ENCODE measurements at places on chromosomes 3 and 15. TPM values are rescaled to one million over a fixed set of nuclear protein-coding genes. Genes with fewer than 3 reads are reported as not detected.

Gene IGF1R
- total RNA-seq = 34.8 TPM

Gene CHRM5
- total RNA-seq = 3.9 TPM

GRCh38 chr3:98968824-98969223, 67.3 kb upstream of the DCBLD2 start:
- no peak for DNase-seq

Gene ARHGEF26
- total RNA-seq = 27.2 TPM

Gene CCR2
- 2.2 TPM for total RNA-seq

DNA sequence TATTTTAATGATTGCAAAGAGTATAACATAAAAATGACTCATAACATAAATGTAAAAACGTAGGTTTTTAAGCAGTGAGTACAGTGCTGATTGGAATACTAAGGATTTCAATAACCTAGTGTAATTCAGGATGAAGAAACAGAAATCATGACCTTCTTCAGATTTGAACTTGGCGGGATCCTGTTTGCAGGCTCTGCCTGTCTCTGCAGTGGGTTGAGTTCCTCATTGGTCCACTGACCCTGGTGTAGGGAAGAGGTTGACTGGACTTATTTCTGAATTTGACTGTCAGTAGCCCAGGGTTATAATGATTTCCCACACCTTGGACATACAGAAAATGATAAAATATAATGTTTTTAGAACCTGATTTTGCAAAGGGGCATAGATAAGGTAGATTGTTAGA, 171.7 kb downstream of the FNDC3B start:
- DNase-seq = no peak

- DNase-seq = no peak
Observed at GRCh38 chr3:145313751-145314150, 847.2 kb downstream of the PLOD2 start.

Gene ACSBG1
- 11.6 TPM for total RNA-seq

Gene LCTL
- total RNA-seq = 0.33 TPM

GRCh38 chr3:88003115-88003755, 55.6 kb downstream of the CGGBP1 start:
- peak; percentile 67 for DNase-seq

DNA sequence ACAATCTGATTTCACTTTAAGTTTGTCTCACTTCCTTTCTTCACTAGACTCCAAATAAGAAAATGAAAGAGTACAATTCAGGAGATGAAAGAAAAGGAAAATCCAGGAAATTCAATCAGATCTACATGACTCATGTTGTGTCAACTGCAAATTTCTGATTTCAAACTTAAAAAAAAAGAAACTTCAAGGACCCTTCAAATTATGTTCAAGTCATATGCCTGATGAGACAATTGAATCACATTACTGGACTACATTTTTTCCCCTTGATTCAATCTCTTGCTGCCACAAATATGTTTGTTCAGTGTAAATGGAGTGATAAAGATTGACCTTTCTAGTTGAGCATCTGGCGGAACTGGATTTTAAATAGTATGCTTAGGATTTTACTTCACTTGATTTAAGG, 37.4 kb downstream of the FRMD5 start:
- no peak for DNase-seq

GRCh38 chr3:16884748-16885592, at the start of gene PLCL2:
TSS of gene PLCL2 (plus strand) at chr3:16884955. CDS start at chr3:16885040, 85 bp downstream.
- peak; percentile 83 for DNase-seq

GRCh38 chr3:56772952-56773938, 28.5 kb downstream of the ARHGEF3 start:
- no peak for DNase-seq

DNA sequence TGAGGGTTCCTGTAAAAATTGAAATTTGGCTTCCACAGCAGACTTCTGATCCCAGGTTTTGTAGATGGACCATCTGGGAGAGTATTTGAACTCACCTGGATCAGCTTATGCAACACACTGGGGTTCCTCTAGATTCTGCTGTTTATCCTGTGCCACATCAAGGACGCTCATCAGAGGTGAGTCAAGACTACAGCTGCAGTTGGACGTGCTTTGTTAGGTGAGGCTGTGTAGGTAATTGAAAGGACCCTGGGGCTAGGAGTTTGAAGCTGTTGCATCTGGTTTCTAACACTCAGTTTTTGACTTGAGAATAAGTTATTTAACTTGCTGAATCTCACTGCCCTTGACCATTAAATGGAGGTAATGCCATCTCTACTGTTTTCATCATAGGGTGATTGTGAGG, 394.2 kb downstream of the EDEM1 start:
- DNase-seq = no peak

GRCh38 chr15:74444106-74445062, 10.6 kb upstream of the SEMA7A start:
- no peak for DNase-seq

Gene NMB
- 17.0 TPM for total RNA-seq

Gene GPR149
- 12.7 TPM for total RNA-seq

Gene CIDEC
- not detected for total RNA-seq

- DNase-seq = no peak
Observed at GRCh38 chr3:126665959-126666657, 11.2 kb upstream of the TXNRD3 start.

DNA sequence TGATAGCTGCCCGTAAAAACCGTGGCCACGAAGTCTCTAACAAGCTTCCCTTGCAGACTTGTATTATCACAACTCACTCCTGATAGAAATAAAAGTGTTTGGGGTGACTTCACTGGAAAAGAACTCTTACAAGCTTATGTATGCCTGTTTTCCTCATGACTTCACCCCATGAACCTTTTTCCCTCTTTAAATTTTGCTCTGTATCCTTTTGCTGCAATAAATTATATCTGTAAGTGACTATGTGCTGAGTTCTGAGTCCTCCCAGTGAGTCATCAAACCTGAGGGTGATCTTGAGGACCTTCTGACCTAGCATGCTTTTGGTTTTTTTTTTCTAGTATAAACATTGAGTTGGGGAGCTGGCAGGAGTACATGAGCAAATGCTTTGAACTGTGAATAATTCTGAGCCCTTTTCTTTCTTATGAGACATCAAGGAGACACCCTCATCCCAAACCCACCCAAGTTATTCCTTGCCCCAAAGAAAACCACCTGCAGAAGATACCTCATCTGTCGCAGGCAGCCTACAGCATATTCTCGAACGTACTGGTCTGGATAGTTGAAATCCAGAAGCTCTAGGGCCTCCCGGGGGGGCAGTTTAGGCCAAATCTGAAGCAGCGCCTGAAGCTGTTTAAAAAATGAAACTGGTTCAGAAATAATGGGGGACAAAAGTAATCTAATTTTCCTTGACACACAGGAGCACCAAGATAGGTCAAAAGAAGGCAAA, 85.9 kb downstream of the FAIM start:
- no peak for DNase-seq

GRCh38 chr15:74157868-74158827, 15.4 kb upstream of the ISLR start:
- no peak for DNase-seq

DNA sequence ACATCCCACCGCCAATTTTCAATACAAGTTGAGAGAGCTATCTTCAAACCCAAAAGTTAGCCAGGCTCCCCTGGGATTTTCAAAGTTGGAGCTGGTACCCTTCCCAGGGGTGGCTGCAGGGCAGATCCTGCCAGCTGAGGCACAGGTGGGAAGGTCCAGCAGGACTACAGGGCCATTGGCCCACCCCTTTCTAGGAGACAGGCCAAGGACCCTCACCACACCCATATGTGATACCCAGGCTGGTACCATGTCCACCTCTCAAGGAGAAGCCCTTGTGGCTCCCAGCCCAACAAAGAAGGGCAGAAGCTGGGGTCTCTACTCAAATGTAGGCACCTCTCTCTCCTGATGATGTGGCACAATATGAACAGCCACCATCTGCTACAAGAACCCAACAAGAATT, 8.0 kb downstream of the POC1A start:
- DNase-seq = no peak

- DNase-seq = no peak
Observed at GRCh38 chr15:101620671-101621070, 31.5 kb downstream of the TM2D3 start.

GRCh38 chr3:130609166-130609979, 92.4 kb downstream of the COL6A6 start:
- DNase-seq = no peak

All from spinal cord (tissue), 10 donors.